ENCODE measurements at places on chromosomes 7 and 10. TPM values are rescaled to one million over a fixed set of nuclear protein-coding genes. Genes with fewer than 3 reads are reported as not detected.
A peak's percentile ranks its signal among the peaks of the same experiment; 100 is the strongest.

GRCh38 chr10:12579954-12580858, 230.9 kb downstream of the CAMK1D start:
- H3K4me3 ChIP-seq: no peak overlapping the region
- H3K36me3 ChIP-seq: no peaks in the 10 kb centered on the region
- H3K27ac ChIP-seq: no peak overlapping the region
- H3K4me1 ChIP-seq: no peaks in the 10 kb centered on the region

- no peaks in the 10 kb centered on the region for H3K27me3 ChIP-seq
- no peak overlapping the region for H3K4me3 ChIP-seq
- H3K27ac ChIP-seq: no peak overlapping the region
- DNase-seq: no peak
These were observed 232.4 kb upstream of the KLF14 start for GRCh38 chr7:130966246-130967009.

GRCh38 chr10:114758331-114758730, 63.2 kb upstream of the FHIP2A start:
- H3K27me3 ChIP-seq: no peaks in the 10 kb centered on the region
- DNase-seq: no peak
- H3K4me1 ChIP-seq: peaks cover 20% of the 10 kb centered on the region
- H3K36me3 ChIP-seq: no peaks in the 10 kb centered on the region
- H3K27ac ChIP-seq: no peak overlapping the region

DNA sequence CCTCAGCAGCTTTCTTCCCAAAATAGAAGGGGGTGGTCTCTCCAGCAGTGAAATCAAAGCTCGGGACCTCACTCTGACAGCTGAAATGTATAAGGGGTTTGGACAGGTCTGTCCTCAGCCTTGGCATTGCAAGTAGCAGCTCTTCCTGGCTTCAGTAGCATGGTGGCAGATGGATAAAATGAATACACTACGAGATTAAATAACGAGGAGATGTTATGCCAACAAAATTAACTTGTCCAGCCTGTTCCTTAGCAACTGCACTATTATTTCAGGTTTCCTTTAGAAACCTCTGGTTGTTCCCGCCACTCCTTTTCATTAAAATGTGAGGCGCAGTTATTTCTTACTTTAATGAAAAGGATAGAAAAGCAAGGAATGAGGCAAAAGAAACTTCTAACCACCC, 24.9 kb downstream of the PRLHR start:
- peaks cover 26% of the 10 kb centered on the region for H3K27me3 ChIP-seq
- H3K27ac ChIP-seq: no peak overlapping the region
- no peak for DNase-seq
- no peaks in the 10 kb centered on the region for H3K4me1 ChIP-seq

DNA sequence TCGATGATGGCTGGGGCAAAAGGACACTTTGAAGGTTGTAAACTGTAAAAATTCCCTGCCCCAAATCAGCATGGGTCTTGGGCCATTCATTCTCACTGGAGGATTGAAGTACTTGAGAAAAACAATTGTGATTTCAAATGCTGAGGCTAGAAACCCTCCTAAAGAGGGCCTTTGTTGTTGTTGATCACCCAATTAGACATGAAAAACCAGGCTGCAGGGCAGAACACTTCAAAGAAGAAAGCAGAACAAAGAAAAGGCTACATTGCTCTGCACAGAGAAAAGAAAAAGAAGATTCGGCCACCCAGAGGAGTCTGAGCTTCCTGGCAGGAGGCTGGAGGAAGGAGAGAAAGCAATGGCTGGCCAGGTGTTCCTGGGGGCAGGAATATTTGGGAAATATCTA, 143.1 kb downstream of the NPY start:
- no peak for DNase-seq
- no peak overlapping the region for H3K4me3 ChIP-seq
- peaks cover 5% of the 10 kb centered on the region for H3K27me3 ChIP-seq
- H3K27ac ChIP-seq: no peak overlapping the region

- DNase-seq: no peak
- H3K4me3 ChIP-seq: no peak overlapping the region
- H3K27me3 ChIP-seq: peaks cover 5% of the 10 kb centered on the region
- H3K4me1 ChIP-seq: peaks cover 9% of the 10 kb centered on the region
These were observed 242.8 kb downstream of the TCERG1L start for GRCh38 chr10:131068760-131069159.

DNA sequence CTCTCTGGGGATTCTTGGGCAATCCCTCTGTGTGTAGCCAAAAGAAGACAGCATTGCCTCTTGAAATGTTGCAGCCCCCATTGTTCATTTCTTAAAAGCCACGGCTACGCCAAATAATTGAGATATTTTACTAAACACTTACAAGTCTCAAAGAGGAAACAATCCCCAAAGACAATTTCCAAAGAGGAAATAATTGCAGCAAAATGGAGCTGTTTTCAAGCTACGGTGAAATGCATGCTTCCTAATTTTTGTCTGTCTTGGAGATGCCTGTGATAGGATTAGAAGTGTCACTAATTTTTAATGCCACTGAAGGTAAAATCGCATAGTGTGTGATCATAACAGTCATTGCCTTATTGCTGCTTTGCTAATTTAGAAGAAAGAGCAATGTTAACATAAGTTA, 72.9 kb upstream of the NAMPT start:
- peaks cover 12% of the 10 kb centered on the region for H3K27me3 ChIP-seq
- H3K27ac ChIP-seq: no peak overlapping the region
- no peak for DNase-seq
- H3K4me3 ChIP-seq: no peak overlapping the region

DNA sequence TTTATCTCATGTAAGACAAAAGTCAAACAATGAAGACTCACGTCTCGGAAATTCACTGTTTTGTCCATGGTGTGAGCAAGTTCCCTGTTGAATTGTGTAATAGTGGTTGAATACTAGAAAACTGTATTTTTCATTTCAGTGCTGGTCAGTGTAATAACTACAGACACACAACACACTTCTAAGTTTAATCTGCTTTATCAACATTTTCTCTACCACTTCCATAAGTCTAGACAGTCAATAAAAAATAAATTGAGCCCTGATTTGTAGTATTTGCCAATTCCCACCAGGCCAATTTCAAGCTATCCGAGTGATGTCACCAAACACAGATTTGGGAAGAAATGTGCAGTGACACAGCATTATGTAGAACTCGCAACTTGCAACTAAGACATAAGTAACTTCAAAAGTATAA, 81.9 kb downstream of the GPR141 start:
- no peak overlapping the region for H3K4me3 ChIP-seq
- H3K27ac ChIP-seq: no peak overlapping the region
- no peaks in the 10 kb centered on the region for H3K36me3 ChIP-seq
- no peaks in the 10 kb centered on the region for H3K4me1 ChIP-seq

GRCh38 chr10:63264617-63265221, 131.6 kb downstream of the NRBF2 start:
- peak overlapping the region; percentile 99 for H3K27ac ChIP-seq
- H3K4me3 ChIP-seq: peak overlapping the region; percentile 85
- H3K4me1 ChIP-seq: peaks cover 33% of the 10 kb centered on the region
- H3K27me3 ChIP-seq: no peaks in the 10 kb centered on the region
- no peak for DNase-seq
- H3K36me3 ChIP-seq: peaks cover 17% of the 10 kb centered on the region

CNPY1 gene
- not detected for total RNA-seq

GRCh38 chr10:77513781-77514331, 123.8 kb downstream of the KCNMA1 start:
- peak overlapping the region; percentile 96 for H3K27ac ChIP-seq
- peaks cover 63% of the 10 kb centered on the region for H3K4me1 ChIP-seq

- no peak for DNase-seq
- H3K27me3 ChIP-seq: no peaks in the 10 kb centered on the region
- H3K4me1 ChIP-seq: no peaks in the 10 kb centered on the region
- H3K36me3 ChIP-seq: no peaks in the 10 kb centered on the region
These were observed 621.4 kb downstream of the POM121L12 start for GRCh38 chr7:53656881-53657280.

ACSM6 gene
- not detected for total RNA-seq

DNA sequence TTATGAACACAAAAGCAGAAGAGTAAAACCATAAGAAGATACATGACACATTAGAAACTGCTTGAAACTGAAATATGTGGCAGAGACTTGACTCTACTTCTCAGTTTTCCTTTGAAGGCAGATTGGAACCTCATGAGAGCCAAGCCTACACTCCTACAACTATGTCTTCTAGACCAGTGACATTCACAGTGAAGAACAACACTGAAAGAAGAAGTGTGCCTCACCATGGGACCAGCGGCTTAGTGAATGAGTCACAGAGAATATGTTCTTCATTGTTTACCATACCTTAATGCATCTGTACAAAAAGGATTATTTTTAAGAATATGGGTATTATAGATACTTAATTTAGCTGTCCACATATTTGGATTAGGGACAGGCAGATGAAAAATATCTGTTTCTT, 248.3 kb downstream of the CDC14C start:
- no peak overlapping the region for H3K4me3 ChIP-seq
- DNase-seq: no peak
- no peaks in the 10 kb centered on the region for H3K36me3 ChIP-seq
- no peak overlapping the region for H3K27ac ChIP-seq

DNA sequence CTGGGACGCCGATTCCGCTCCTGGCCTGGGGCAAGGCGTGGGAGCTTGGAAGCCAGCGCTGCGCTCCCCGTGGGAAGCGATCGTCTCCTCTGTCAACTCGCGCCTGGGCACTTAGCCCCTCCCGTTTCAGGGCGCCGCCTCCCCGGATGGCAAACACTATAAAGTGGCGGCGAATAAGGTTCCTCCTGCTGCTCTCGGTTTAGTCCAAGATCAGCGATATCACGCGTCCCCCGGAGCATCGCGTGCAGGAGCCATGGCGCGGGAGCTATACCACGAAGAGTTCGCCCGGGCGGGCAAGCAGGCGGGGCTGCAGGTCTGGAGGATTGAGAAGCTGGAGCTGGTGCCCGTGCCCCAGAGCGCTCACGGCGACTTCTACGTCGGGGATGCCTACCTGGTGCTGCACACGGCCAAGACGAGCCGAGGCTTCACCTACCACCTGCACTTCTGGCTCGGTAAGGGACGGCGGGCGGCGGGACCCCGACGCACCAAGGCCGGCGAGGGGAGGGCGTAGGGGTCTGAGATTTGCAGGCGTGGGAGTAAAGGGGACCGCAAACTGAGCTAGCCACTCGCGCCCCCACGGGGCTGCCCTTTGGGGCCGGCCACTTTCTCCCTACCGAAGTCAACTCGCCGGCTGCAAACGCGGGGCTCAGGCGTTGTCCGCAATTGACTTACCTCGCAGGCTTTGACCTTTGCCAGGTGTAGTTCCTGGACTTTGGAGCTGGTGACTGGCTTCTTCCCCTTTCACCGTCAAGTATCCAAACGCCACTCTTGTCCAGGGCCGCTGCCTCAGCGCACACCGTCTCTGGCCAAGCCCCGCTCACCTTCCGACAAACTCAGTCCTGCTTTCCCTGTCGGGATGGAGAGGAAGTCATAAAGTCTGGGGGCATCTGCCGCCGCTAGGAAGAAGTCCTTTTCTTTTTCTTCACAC, at the start of gene SCIN:
SCIN (plus strand) TSS at position 187 of the 928 bp plus-strand sequence; CDS start at position 254, 67 bp downstream.
- peaks cover 44% of the 10 kb centered on the region for H3K27me3 ChIP-seq
- H3K36me3 ChIP-seq: no peaks in the 10 kb centered on the region
- H3K4me1 ChIP-seq: peaks cover 14% of the 10 kb centered on the region
- peak; percentile 44 for DNase-seq
- H3K27ac ChIP-seq: peak within 1 kb of the TSS; percentile 35

CYP2C19 gene
- total RNA-seq: not detected

SRRT gene
- 240 TPM for total RNA-seq

GRCh38 chr7:80838643-80839042, 80.2 kb downstream of the SEMA3C start:
- H3K4me1 ChIP-seq: peaks cover 63% of the 10 kb centered on the region
- no peak for DNase-seq

SH3PXD2A gene
- 34.4 TPM for total RNA-seq

- DNase-seq: no peak
- H3K4me1 ChIP-seq: no peaks in the 10 kb centered on the region
- H3K36me3 ChIP-seq: no peaks in the 10 kb centered on the region
- no peaks in the 10 kb centered on the region for H3K27me3 ChIP-seq
- H3K4me3 ChIP-seq: no peak overlapping the region
- no peak overlapping the region for H3K27ac ChIP-seq
These were observed 21.6 kb upstream of the LHFPL3 start for GRCh38 chr7:104306793-104307192.

NUTM2E gene
- 0.78 TPM for total RNA-seq

GNAT3 gene
- total RNA-seq: not detected

DNA sequence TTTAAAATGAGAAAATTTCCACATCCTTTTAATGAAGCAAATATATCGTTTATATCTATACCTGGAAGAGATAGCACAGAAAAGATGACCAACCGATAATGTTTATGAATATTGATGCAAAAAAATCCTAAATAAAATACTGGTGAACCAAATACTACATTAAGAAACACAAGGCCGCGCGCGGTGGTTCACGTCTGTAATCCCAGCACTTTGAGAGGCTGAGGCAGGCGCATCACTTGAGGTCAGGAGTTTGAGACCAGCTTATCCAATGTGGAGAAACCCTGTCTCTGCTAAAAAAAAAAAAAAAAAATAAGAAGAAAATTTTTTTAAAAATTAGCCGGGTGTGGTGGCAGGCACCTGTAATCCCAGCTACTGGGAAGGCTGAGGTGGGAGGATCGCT, 25.8 kb downstream of the SHH start:
- peaks cover 21% of the 10 kb centered on the region for H3K36me3 ChIP-seq
- H3K27me3 ChIP-seq: peaks cover 28% of the 10 kb centered on the region
- no peak overlapping the region for H3K27ac ChIP-seq
- peak overlapping the region; percentile 46 for H3K4me3 ChIP-seq
- no peak for DNase-seq

CLCN1 gene
- 0.11 TPM for total RNA-seq

DNA sequence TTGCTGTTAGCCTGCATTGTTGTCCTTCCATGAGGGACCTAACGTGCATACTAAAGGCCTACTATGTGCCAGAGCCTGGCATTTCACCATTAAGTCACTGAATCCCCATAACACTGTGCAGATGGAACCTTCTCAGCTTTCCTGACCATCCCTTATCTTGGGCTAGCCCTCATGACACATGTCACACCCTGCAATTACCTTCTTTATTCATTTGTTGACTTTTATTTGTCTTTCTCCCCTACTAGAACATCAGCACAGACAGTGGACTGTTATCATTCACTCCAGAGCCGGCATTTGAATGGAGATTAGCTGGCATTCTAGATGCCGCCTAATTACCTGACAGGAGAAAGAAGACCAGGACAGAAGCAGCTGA, 471.1 kb upstream of the GALNT17 start:
- no peaks in the 10 kb centered on the region for H3K27me3 ChIP-seq
- peaks cover 5% of the 10 kb centered on the region for H3K4me1 ChIP-seq
- no peak for DNase-seq
- no peak overlapping the region for H3K27ac ChIP-seq

DNA sequence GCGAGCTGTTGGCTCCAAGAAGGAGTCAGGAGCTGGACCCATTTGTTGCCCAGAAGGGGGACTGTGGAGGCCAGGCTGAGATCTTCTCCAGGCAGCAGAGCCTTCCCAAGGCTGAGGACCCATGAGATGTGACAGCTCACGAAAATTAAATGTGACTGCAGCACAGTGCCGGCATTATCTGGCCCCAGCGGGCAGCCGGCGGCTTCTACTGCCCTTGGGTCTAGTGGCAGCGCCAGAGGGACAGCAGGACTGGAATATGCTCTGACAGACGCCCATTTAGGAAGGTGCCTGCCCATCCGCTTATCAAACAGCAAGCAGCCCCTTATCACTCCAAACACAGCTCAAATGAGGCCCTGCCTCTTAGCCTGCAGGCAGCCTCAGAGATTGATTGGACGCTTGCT, 122.9 kb upstream of the LYZL2 start:
- no peak overlapping the region for H3K4me3 ChIP-seq
- DNase-seq: no peak
- H3K36me3 ChIP-seq: no peaks in the 10 kb centered on the region
- peaks cover 33% of the 10 kb centered on the region for H3K4me1 ChIP-seq
- H3K27ac ChIP-seq: no peak overlapping the region
- peaks cover 23% of the 10 kb centered on the region for H3K27me3 ChIP-seq

HOXA10 gene
- total RNA-seq: 13.1 TPM

NKX2-3 gene
- not detected for total RNA-seq

GRCh38 chr10:60426425-60426824, 36.8 kb upstream of the ANK3 start:
- peaks cover 57% of the 10 kb centered on the region for H3K4me1 ChIP-seq
- DNase-seq: no peak
- no peaks in the 10 kb centered on the region for H3K36me3 ChIP-seq
- peak overlapping the region; percentile 31 for H3K27ac ChIP-seq

Measured in mesothelial cell of epicardium (in vitro differentiated cells).